ENCODE measurements at places on chromosomes 7 and 10. TPM values are rescaled to one million over a fixed set of nuclear protein-coding genes. Genes with fewer than 3 reads are reported as not detected.

DNA sequence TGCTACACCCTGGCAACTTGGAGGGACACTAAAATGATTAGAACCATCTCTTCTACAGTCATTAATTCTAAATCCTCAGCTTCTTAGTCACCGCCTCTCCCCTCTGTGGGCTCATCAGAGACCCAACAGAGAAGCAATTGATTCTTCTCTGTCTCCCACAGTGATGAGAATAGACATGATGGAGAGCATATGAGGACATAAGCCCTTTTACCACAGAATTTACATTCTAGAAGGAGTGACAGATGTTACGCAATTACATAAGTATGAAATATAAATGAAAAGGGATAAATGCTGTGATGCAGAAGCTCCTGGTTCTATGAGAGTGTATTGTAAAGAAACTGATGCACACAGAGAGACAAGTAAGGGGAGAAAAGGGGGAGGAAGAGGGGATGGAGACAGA lies 18.1 kb upstream of the ABCB5 start:
- no peak for DNase-seq

The POLR2J2 gene
- total RNA-seq = 37.4 TPM

The CCDC3 gene
- 0.10 TPM for total RNA-seq

DNA sequence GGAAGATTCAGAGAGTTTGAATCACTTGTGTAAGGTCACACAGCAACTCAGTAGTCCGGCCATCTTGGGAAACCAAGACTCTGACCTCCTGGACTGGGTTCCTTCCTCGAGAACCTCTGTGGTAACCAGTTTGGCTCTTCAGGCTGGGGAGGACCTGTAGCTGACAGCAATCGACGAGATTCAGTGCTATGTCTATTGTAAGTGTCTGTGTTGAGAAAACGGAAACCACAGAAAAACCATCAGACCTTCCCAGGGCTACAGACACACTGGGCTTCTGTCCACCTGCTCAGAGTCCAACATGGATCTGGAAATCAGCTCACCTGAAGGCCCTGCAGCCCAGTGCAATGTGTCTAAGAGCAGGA lies 403.7 kb downstream of the RPS24 start:
- no peak for DNase-seq

DNA sequence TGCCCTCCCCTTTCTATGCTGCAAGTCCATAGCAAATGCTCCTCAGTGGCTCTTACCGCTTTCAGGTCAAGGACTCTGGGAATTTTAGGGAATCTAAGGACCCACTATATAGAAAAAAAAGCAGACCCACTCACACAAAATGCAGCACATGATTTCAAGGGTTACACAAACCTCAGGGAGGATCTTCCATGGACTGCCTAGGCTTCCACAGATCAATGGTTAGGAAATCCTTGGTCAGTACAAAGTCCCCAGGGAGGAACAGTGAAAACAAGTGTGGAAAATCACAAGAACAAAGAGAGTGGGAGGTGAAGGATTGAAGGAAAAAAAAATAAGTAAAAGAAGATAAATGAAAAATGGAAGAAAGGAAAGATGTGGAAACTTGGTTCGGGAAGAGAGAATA lies 188.4 kb downstream of the AHR start:
- DNase-seq = no peak

- DNase-seq = no peak
These were observed 314.8 kb upstream of the GRM3 start for GRCh38 chr7:86328801-86329433.

DNA sequence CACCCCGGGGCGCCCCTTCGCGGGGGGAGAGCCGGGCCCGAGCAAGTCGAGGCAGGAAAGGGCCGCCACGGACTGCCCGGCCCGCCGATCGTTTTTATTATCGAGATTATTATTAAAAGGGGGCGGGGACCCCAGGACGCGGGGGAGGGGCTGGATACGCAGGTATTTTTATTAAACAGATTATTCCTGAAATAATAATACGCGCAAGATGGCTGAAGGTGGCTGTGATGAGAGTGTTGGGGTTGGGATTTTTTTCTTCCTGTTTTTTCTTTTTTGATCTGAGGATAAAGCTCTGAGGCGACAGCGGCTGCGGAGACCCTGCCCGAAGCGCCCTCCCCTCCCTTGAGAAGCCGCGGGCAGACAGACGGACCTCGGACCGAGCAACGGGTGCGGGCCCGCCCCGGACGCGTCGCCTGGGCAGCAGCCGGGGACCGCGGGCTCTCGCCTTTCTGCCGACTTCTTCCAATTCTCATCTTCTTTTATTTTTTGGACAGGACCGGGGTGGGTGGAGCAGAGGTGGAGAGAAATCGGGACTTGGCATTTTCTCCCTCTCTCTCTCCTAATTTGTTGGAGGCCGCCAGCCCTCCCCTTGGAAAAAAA lies 1.4 kb upstream of the TRIM8 start:
- peak; percentile 39 for DNase-seq

- DNase-seq = no peak
These were observed 30.1 kb upstream of the CD36 start for GRCh38 chr7:80608336-80608735.

- DNase-seq = no peak
These were observed 97.2 kb downstream of the RALA start for GRCh38 chr7:39720586-39720985.

DNA sequence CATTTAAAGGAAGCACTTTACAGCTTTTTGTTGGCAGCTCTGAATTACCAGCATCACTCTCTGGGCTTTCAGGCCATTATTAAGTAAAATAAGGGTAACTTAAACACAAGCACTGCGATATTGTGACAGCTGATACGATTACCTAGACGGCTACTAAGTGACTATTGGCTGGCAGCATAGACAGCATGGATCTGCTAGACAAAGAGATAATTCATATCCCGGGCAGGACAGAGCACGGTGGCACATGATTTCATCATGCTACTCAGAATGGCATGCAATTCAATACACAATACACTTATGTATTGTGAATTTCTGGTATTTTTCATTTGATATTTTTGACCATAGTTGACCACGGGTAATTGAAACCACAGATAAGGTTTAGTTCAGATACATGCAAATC lies 522.0 kb upstream of the LRRN3 start:
- no peak for DNase-seq

GRCh38 chr10:1564791-1565190 lies 172.5 kb downstream of the ADARB2 start:
- DNase-seq = no peak

The LHFPL3 gene
- total RNA-seq = not detected

The TLX1 gene
- total RNA-seq = not detected

The LRRC17 gene
- 0.58 TPM for total RNA-seq

DNA sequence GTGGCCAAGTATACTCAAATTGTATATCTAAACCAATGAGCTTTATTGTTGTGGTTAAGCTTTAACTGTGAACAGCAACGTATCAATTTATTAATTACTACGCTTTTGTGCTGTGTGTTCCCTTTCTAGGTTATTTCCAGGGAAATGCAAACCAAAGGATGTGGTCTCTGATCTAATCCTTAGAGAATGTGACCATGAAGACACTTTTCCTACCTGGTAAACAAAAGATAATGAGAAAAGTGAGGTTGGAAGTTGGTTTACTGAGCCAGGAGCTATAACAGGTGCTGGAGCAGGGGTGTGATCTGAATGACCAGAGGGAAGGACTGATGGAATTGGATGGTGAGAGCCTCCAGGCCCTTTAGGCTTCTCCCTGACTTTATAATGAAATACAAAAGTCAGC lies 25.4 kb upstream of the CALU start:
- no peak for DNase-seq

DNA sequence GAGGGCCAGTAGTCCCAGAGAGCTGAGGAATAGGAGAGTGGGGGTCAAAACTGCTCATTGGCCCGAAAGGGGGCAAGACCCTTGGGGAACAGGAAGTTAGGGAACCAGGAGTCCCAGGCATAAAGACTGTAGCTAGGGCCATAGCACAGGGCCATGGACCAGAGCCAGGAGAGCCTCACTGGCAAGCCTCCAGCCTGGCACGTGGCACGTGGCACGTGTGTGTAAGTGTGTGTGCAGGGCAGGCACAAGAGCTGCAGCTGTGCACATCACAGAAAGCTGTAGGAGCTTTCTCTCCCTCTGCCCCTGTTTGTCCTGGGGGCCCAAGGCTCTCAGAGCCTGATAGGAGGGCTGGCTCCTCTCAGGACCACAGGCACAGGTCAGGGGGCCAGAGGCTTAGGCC lies 47.8 kb upstream of the SLF2 start:
- no peak for DNase-seq

DNA sequence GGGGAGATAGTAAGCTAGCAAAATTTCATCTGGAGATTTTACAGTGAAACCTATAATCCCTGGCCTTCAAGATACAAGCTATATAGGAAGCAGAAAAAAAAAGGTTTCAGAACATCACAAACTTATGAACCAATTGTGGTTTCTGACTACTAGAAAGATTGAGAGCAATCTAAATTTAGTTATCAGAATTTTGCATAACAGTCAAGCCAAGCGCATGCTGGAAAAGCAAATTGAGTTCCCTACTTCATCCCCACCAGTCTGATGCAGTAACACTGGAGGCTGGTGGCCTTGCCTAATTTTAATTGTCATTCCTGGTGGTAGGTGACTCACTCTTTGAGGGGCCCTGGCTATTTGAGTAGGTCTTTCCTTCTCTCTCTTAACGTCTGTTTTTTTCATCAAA lies 46.3 kb upstream of the ELMO1 start:
- DNase-seq = no peak

DNA sequence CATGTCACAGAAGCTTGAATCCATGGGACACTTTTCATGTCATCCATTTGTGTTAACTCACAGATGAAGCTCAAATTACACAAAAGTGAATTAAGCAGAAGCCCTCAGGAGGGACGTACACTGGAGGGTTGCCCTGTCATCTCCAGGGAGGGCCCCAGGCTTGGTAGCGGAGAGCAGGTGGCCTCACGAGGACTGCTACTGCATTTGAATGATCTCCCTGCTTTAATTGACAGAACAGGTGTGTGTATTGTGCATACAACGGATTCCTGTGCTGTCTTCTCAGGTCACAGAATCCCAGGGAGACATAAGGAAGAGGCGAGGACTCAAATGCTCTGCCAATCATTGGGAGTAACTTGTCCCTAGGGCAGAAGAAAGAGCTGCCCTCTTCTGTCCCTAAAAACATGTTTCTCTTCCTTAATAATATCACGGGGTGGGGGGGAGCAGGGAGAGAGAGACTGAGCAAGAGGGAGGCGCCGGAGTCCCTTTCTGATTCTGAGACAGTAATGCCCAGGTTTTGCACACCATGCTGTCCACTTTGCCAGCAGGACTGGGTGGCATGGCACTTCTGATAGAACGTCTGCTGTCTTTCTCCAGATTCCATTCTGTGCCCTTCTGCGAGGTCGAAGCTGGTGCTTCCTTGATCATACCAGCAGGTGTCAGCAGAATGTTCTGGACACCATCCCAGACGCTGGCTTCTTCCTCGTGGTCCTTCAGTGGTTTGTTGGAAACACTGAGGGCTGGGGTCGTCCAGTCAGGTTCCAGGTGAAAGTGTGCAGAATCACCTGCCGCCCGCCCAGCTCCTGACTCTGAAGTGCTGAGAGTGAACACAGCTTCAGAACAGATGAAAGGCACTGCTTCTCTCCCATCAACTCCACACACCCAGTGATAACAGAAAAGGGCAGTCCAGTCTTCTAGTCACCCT lies 26.2 kb upstream of the RASGEF1A start:
- peak; percentile 54 for DNase-seq

DNA sequence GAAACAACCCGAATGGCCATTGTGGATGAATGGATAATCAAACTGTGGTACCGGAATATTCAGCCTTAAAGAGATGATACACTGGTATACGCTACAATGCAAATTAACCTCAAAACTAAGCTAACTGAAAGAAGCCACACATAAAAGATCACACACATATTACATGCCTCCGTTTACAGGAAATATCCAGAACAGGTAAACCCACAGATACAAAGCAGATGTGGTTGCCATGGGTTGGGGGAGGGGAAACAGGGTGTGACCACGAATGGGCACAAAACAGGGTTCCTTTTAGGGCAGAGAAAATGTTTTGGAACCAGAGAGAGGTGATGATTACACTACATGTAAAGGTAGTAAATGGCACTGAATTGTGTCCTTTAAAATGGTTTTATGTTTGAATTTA lies 16.6 kb downstream of the ESYT2 start:
- peak; percentile 91 for DNase-seq

The UBE3C gene
- 50.3 TPM for total RNA-seq

The MALRD1 gene
- not detected for total RNA-seq

GRCh38 chr7:36929791-36930190 lies 205.5 kb upstream of the AOAH start:
- DNase-seq = no peak

GRCh38 chr10:4786043-4786839 lies 39.8 kb upstream of the AKR1E2 start:
- no peak for DNase-seq

DNA sequence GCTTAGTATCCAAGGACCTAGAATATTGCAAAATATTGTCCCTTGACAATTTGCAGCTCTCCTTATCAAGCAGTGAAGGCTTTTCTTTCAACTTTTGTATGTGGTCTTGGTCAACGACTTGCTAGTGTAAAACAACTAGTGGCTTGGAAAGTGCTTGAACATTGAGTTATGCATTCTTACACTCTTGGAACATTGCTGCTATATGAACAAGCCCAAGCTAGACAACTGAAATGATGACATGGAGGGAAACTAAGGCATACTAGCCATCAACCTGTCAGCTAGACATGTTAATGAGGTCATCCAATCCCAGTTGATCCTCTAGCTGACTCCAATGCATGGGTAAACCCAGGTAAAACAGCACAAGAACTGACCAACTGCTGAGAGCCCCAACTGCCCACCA lies 12.7 kb upstream of the DMTF1 start:
- no peak for DNase-seq

- DNase-seq = no peak
These were observed 179.7 kb upstream of the AGR3 start for GRCh38 chr7:17061443-17061842.

The NKX1-2 gene
- total RNA-seq = not detected

The FLNC gene
- total RNA-seq = not detected

DNA sequence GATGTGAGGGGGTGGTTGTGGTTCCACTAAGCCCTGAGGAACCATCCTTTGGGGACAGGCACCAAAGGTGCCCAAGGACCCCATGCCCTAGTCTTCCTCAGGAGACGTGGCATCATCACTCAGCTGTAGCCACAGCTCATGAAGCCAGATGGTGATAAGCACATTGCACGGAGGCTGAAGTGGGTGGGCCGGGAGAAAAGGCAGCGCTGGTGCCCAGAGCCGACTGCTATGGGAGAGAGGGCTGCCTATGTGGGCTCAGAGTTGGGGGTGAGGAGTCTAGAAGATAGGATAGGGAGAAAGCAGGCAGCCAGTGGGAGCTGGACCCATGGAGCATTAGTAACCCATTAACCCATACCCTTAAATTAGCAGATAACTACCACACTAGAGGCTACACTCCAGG lies 325.3 kb downstream of the RPS24 start:
- no peak for DNase-seq

GRCh38 chr10:94213980-94214379 lies 148.8 kb downstream of the NOC3L start:
- no peak for DNase-seq

- DNase-seq = peak; percentile 39
These were observed 39.5 kb downstream of the RSU1 start for GRCh38 chr10:16777473-16778370.

DNA sequence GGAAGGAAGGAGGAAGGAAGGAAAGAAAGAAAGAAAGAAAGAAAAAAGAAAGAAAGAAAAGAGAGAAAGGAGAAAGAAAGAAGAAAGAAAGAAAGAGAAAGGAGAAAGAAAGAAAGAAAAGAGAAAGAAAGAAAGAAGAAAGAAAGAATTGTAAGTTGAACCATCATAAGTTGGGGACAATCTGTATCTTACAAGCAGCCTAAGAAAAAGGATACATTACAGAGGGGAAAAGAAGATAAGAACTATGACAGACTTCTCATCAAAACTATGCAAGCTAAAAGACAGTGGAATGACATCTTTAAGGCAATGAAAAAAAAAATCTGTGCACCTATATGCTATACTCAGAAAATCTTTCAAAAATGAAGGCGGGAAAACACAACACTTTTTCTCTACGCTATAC lies 50.3 kb upstream of the SP4 start:
- no peak for DNase-seq

Data from activated CD4-positive, alpha-beta T cell treated with anti-CD3 and anti-CD28 coated beads, Interleukin-2, amount 10 ng/mL, durations not matched to agents 7 days and 5 days (primary cell).